Pulmonary artery endothelial cell (primary cell): ENCODE measurements at places on chromosomes 1 and 21.

- no peak for DNase-seq
These were observed 3.6 kb downstream of the PAX7 start for GRCh38 chr1:18634276-18634675.

- no peak for DNase-seq
These were observed 151.9 kb downstream of the DMRTA2 start for GRCh38 chr1:50271337-50271736.

GRCh38 chr1:245969283-245969682 is 537.8 kb downstream of the SMYD3 start:
- no peak for DNase-seq

DNA sequence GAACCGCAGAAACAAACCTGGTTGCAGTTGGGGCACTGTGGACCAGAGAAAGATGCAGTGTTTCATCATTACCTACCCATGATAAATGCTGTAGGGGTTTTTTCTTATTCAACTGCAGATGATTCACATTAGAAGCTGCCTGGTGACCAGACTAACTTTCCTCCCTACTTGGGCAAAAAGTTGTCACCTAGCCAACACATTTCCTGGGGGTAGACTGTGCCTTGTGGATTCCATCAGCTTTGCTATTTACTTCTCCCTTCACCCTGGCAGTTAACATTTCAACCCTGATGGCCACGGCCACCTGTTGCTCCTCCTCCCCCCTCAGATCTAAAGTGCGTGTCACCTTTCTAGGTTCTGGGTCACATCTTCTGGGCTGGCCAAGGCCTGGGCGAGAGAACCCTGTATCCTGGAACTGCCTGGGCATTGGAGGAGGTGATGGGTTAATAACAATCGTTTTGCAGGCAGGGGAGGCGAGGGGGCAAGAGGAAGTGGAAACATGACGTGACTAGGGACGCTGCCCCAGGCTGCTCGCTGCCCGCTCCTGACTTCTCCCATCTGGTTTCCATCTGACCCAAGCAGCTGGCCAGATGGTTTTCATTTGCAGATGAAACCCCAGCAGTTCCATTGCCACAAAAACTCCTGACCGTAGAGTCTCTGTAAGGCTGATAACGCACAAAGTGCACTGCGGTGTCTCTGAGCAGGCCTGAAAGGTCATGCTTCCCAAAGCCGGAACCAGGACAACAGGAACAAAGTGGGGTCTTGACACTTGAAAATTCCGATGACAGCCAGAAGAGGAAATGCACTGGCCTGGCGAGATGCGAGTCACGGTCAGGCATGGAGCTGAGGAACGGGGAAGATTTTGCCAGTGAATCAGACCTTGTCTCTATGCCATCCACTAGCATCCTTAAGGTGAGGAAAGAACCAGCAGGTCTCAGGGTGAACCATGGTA is 36.6 kb downstream of the CAPZB start:
- DNase-seq, result no peak

DNA sequence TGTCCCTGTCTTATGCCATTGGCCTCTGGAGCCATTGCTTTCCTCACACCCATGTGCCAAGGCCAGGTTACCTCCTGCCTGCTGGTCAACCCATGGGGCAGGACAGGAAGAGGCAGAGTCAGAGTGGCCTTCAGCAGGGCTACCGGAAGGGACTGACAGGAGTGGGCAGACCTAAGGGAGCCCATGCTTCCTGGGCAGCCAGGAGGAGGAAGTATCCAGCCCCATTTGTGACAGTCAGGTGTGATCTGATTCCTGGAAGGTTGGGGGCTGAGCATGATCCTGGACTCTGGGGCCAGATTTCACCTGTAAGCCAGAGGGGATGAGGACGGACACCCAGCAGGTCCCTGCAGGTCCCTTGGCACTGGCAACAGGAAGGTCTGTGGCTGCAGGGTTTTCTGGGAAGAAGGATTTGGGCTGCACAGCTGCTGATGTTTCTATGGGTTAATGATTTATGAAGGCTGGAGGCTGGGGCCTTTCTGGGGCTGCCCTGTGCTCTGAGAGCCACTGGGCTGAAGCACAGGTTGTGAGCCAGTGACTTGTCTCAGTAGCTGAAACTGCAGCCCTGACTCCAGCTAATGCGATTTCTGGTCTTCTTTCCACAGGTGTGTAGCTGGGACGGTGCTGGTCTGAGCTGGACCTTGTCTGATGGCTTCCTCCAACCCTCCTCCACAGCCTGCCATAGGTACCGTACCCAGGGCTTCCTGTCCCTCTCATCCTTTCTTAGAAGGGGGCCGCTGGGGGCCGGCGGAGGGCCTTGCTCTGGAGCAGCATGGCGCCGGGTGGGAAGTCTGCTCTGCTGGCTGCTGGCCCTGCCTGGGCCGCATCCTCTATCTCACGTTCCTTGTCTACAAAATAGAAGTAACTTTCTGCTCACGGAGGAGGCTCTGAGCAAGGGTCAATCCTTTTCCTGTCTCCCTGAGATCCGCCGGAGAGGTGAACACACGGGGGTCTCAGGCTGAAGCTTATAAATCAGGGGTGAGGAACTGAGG is 40.7 kb downstream of the ARHGEF10L start:
- DNase-seq, result no peak

DNA sequence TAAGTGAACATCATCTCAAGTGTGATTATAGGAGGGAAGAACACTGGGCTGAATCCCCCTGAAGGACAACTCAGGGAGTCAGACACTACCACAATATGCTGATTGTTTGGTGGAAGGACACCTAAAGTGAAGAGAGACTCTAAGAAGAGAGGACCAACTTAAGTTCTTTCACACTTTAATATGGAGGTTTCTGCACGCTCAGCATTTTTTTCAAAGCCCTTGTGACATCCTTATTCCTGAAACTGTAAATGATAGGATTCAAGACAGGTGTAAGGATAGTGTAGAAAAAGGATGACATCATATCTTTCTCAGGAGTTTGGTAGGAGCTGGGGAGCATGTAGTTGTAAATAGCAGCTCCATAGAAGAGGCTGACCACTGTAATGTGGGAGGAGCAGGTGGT is 4.8 kb downstream of the OR2T10 start:
- DNase-seq, result no peak

GRCh38 chr1:8966606-8967005 is 20.9 kb downstream of the CA6 start:
- no peak for DNase-seq

DNA sequence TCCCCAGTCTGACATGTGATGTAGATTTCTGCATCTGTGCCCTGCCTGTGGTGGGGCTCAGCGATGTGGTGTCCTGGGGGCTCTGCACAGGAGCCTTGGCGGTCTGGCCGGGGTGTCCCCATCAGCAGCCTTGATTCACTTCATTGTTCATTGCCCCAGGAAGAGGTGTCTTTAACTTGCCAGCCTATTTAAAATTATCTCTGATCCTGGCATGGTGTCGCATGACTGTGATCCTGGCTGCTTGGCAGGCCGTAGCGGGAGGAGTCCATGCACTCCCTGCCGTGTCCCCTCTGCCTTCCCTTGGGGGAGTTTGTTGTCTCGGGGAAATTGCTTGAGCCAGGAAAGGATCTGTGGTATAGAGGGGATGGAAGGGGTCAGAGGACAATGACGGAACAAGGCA is 59.9 kb downstream of the TRIM11 start:
- no peak for DNase-seq
